Inflammatory macrophage treated with lipopolysaccharide for 4 hours (primary cell): ENCODE measurements at places on chromosomes 1 and 21.

GRCh38 chr21:41942457-41942856, 11.4 kb downstream of the C2CD2 start:
- no peak for DNase-seq

- no peak for DNase-seq
These were observed 213.3 kb upstream of the ZRANB2 start for GRCh38 chr1:71294178-71294577.

- peak; percentile 47 for DNase-seq
These were observed 33.1 kb upstream of the COG2 start for GRCh38 chr1:230609208-230609607.

- peak; percentile 6 for DNase-seq
These were observed at the start of gene LPAR3 for GRCh38 chr1:84892705-84893618. Gene LPAR3, minus strand, starts transcription at chr1:84893206. Its CDS starts 27,086 bp downstream, at chr1:84866120.
